ENCODE measurements at places on chromosomes 7 and 10.

DNA sequence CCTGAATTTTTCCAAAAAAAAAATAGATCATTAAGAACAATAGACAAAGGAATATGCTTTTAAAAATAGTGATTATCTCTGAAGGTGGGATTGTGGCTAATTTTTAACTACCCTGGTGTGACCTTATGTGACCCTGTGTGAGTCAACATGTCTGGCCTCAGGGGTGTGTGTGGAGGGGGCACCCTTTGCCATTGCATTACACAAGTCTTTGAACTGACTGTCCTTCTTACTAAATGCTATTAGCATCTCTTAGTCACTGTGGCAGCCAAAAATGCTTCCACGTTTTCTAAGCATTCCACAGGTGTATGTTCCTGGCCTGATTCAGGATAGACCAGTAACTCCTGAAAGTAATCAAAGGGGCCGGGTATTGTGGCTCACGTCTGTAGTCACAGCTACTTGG, 175.4 kb downstream of the MGMT start:
- DNase-seq = peak; percentile 38

DNA sequence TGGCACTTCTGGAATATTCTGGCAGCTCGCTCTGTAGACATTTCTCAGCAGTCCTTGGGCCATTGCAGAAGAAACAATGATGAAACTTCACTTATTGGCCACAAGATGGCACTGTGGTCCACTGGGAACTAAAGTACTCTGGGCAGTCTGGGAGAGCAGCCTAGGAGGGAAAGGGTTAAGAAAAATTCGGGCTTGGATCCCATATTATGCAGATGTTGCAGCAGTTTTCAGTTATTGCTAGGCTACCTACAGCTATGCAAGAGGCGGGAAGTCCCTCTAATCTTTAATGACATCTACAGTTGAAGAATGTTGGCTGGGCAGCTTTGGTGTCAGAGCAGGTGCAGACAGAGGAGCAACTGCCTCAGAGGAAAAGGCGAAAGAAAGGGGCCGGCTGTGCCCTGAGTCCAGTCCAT, 201.7 kb upstream of the PRSS58 start:
- DNase-seq = peak; percentile 70

- peak; percentile 64 for DNase-seq
Observed at GRCh38 chr10:104104926-104105325, 17.0 kb upstream of the SFR1 start.

GRCh38 chr10:20970708-20971107, 73.6 kb upstream of the NEBL start:
- no peak for DNase-seq

GRCh38 chr10:28551086-28551485, 18.2 kb downstream of the WAC start:
- DNase-seq = peak; percentile 31

- DNase-seq = no peak
Observed at GRCh38 chr10:16905320-16905719, 88.1 kb upstream of the RSU1 start.

GRCh38 chr10:98264378-98265065, 3.5 kb downstream of the LOXL4 start:
- no peak for DNase-seq

DNA sequence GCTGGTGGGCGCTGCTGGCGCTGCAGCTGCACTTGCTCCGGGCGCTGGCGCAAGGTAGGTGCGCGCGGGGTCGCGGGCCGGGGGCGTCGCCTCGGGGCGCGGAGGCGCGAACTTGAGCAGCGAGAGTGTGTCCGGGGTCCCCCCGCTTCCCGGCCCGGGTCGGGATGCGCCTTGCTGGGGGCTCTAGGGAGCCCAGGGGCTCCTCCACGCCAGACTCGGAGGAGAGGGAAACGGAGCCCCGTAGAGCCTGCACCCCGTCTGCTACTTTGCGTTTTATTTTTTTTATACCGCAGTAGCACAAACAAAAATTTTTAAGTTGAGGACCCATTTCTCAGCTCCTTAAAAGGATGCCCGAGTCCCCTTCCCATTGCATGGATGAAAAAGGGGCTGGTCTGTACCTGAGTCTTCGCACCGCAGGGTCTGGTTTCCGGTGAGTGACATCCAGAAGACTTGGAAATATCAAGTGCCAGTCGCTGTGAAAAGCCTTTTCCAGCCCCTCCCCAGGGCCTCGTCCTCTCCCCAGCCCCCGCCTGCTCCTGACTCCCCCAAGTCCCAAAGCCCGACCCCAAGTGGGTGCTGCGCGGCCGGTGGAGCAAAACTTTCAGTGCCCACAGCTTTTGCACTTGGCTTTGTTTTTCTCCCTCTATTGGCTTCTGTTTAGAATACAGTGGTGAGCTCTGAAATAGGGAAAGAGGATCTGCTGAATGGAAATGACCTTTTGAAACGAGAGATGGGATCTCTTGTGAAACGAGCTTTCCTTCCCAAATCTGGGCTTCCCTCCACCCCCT, 973 bp downstream of the SDK1 start:
- peak; percentile 25 for DNase-seq

DNA sequence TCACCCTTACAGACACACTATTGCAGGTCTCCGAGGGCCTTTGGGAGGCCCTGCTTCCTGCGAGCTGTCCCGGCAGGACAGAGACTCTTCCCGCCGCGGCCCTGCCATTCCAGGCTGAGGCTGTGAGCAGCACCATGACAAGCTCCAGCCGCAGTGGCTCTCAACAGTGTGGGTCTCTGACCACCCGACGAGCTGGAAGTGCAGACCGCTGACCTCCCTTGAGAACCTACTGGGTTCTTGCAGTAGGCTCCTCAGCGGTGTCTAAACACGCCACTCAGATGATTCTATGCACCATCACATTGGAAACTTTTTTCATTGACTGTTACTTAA, 303.4 kb downstream of the WDR37 start:
- DNase-seq = no peak

GRCh38 chr10:34339816-34340553, 475.1 kb downstream of the PARD3 start:
- DNase-seq = no peak

- no peak for DNase-seq
Observed at GRCh38 chr7:12926206-12926605, 238.8 kb downstream of the ARL4A start.

DNA sequence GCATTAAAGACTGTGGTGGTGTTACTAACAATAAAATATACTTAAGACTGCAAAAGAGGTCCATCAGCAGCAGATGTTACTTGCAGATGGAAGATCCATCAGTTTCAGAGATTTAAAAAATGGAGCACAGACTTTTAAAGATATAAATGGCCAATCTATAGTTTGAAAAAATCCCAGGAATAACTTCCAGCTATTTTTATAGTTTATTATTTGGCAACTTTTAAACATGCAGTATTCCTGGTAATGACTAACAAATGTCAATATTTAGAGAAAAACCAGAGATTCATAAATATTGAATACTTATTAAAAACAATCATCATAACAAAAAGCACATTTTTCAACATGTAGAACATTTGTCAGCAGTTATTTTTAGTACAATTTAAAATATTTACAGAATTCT, 30.7 kb downstream of the RTKN2 start:
- no peak for DNase-seq

DNA sequence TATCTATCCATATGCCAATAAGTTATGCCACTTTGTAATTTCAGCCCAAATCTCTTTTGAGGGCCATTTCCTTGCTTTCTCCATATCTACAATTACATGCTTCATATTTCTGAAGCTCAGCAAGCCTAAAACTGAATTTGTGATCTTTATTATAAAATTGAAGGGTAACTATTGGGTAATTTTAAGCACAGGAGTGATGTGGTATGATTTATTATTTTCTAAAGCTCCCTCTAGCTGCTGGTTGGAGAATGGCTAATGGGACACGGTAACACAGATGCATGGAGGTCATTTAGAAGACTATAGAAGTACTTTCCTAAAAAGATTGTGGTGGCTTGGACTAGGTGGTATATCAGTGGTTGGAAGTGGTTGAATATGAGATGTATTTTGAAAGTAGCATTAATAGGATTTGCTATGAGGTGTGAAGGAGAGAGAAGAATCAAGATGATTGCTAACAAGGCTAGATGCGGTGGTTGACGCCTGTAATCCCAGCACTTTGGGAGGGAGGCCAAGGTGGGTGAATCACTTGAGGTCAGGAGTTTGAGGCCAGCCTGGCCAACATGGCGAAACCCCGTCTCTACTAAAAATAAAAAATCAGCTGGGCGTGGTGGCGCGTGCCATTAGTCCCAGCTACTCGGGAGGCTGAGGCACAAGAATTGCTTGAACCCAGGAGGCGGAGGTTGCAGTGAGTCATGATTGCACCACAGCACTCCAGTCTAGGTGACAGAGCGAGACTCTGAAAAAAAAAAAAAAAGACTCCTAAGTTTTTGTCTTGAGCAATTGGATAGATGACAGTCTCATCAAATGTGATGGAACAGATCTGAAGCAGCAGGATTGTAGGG, 13.9 kb downstream of the KLHDC10 start:
- DNase-seq = peak; percentile 40

DNA sequence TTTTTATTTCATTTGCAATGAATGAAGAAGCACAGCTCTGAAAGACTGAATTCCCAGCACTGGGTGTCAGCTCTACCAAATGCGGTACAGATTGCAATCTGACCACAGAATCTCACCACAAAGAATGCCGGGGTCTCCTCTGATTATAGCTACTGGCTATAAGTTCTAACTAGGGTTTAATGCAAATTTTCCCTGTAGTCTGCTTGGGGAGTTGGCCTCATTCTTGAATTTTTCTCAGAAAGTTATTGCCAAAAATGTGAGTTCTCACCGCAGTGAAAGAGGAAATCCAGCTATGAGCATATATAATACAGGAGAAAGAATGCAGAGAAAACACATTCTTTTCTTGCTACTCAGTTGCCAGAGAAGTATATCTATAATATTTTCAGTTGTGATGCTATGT, 1255.7 kb upstream of the LRRTM3 start:
- peak; percentile 42 for DNase-seq

DNA sequence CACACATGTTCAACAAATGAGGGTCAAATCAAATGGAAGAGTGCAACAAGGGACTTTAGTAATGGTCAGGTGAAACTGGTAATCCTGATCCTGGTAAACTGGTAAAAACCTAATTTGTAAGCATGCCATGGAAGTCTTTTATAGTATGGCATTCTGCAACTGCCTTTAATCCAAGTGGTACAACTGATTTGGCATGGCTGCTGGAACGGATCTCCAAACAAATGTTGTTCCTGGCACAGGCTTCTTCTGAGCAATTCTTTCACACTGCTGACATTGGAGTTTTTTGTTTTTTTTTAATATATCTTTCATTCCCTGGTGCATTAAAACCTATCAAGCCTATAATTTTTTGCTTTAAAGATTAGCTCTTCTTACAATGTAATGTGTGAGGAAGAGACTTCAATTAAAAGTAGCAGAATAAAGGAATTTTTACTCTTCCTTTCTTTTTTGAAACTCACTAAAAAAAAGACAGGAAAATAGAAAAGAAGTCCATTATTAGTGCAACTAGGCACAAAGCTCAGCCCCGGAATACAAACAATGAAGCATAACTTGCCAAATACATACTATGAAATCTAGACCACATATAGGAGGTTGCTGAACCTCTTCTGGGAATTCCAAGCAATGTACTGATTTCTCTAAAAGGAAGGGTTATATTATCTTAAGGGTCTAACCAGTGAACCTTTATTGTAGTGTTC, 79.3 kb upstream of the OIT3 start:
- no peak for DNase-seq

GRCh38 chr7:42236266-42236975, 588 bp downstream of the GLI3 start:
- peak; percentile 77 for DNase-seq

DNA sequence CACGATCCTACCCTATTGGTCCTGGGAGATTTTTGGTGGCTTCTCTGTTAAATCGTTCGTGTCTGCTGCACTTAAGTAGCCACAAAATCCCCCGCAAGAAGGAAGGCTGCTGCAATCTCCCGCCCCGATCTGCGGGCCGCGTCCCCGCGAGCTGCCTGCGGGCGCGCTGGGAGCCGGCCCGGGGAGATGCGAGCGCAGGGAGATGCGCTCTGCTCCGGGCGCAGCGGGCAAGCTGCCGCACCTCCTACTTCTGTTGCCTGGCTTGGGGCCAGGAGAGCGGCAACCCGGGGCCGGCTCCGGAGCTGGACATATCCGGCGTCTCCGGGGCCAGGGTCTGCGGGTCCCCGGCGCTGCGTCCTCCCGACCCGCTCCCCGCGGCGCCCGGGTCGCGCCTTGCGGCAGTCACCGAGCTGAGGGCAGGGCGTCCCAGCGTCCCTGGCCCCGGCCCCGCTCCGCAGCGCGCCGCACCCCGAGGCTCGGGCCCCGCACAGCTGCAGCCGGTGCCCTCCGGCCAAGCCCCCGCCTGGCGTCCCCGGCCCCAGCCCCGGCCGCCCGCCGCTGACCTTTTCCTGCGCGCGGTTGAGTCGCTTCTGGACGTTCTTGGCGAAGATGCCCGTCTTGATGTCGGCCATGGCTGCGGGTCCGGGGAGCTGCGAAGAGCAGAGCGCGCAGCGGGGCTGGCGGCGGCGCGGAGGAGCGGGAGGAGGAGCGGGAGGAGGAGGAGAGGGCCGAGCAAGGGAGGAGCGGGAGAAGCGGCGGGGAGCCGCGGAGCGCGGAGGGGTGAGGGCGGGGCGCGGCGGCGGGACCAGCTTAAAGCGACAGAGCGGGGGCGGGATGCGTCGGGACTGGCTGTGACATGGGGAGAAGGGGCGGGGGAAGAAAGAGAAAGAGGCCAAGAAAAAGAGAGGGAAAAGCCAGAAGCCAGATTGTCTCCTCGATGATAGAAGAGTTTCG, at the start of gene AMPH:
Gene AMPH, minus strand, starts transcription at position 654 of the 954 bp plus-strand sequence. Its CDS starts 22 bp downstream, at position 632.
- DNase-seq = peak; percentile 19

- peak; percentile 28 for DNase-seq
Observed at GRCh38 chr10:88070080-88070880, 206.9 kb downstream of the PTEN start.

DNA sequence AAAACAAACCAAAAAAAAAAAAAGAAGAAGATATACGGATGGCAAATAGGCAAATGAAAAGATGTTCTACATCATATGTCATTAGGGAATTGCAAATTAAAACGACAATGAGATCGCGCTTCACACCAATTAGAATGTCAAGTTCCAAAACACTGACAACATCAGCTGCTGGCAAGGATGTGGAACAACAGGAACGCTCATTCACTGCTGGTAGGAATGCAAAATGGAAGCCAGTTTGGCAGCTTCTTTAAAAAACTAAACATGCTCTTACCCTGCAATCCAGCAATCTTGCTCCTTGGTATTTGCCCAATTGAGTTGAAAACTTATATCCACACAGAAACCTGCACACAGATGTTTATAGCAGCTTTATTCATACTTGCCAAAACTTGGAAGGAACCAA, 34.8 kb downstream of the CALML5 start:
- no peak for DNase-seq

DNA sequence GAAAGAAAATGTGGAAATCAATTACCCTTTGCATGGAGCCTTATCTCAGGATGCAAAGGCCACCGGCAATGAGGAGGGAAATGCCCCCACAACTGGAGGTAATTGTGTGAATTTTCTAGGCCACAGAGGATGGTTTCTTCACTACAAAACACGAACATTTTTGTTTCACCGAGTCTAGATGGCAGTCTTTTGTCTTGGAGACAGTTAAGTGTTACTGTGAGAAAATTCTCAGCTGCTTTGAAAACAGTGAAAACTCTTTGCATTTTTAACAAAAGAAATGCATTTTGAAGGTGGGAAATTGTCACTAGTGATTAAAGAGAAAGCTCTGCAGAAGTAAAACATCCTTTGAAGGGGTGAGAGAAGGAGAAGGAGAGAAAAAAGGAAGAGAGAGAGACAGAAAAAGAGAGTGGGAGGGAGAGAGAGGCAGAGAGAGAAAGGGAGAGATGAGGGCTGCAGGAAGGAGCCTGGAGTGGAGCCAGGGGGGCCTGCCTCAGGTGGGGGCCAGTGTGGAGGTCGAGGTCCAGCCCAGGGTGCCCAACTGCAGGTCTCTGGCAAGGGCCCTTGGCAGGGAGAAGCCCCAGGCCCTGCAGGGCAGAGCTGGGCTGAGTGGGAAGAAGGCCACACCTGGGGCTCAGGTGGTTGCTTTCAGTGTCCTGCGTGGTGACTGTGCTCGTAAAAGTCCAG, 261.4 kb downstream of the ADARB2 start:
- DNase-seq = no peak
